Fibroblast of mammary gland (primary cell): ENCODE measurements at places on chromosomes 16 and 17.

- DNase-seq, result no peak
Measured at GRCh38 chr17:44848961-44849489, 1.3 kb downstream of the HIGD1B start.

DNA sequence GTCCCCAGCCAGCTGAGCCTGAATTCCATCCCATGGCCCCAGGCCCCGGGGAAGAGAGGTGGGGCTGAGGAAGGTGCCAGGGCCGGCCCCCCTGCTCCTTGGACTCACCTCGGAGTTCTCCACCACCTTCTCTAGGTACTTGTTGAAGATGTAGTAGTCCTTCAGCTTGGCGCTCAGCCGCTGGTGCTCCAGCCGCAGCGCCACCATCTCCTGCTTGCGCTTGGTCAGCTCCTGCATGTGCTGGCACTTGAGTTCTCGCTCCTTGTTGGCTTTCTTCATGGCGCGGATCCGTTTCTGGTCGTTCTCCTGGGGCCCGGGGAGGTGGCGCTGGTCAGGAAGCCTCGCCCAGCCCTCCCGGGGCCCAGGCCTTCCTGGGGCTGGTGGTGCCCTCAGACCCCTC lies 3.3 kb downstream of the CCDC42 start:
- DNase-seq, result no peak

DNA sequence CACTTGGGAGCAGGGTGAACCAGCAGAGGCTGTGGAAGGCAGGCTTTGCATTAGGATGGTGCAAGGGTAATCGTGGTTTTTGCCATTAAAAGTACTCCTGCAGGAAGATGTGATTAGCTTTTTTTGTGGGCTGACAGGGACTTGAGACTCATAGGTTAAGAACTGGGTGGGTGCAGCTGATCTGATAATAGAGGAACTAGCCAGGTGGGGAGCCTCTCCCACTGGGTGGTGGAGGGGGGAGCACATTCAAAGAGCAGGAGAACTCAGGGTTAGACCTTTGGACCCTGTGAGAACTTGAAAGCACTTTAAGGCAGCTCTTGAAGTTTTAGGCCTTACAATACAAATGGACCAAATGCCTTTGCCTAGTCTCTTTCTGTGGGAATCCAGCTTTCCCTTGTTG lies 32.4 kb downstream of the CCL4 start:
- no peak for DNase-seq

DNA sequence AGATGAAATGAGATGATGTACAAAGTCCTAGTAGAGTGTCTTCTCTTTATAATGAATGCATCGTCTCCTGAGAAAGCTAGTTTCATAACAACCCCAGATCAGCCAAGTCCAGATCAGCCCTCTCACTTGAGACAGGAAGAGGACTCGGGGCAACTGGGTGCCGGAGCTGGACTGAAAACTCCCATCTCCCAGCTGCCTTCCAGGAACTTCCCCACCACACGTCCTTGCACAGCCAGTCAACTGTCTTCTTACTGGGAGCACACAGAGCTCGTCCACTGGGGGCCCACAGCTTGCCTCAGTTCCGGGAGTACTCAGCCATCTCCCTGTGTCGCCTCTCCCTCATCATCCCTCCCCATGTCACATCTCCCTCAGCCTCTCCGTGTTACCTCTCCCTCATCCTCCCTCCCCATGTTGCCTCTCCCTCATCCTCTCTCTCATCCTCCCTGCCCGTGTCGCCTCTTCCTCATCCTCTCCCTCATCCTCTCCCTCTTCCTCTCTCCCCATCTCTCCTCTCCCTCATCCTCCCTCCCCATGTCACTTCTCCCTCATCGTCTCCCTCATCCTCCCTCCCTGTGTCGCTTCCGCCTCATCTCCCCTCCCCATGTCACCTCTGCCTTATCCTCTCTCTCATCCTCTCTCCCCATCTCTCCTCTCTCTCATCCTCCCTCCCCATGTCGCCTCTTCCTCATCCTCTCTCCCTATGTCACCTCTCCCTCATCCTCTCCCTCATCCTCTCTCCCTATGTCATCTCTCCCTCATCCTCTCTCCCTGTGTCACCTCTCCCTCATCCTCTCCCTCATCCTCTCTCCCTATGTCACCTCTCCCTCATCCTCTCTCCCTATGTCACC lies 22.4 kb upstream of the KCNH6 start:
- DNase-seq, result no peak

GRCh38 chr16:67967183-67967957 lies 1.1 kb downstream of the SLC12A4 start:
- peak; percentile 55 for DNase-seq

- no peak for DNase-seq
Measured at GRCh38 chr16:53805113-53805512, 101.2 kb downstream of the FTO start.

DNA sequence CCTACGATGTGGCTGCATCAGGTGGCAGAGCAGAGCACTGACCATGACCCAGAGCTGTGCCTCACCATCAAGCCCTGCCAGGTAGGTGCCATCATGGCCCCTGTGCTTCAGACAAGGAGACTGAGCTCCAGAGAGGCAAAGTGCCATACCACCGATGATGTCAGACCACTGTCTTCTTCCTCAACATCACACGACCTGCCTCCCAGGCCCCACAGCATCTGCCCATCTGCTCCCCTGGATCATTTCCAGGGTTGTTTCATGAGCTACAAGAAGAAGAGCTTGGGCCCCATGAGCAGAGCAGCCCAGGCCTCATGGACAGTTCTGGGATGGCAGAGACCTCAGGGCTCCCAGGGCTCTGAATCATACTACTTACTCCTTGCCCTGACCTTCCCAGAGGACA lies 9.9 kb downstream of the XYLT1 start:
- DNase-seq, result peak; percentile 74

- no peak for DNase-seq
Measured at GRCh38 chr16:31128711-31129567, 6.6 kb downstream of the PRSS8 start.

GRCh38 chr17:40153603-40154236 lies 13.4 kb downstream of the CASC3 start:
- DNase-seq, result peak; percentile 8

DNA sequence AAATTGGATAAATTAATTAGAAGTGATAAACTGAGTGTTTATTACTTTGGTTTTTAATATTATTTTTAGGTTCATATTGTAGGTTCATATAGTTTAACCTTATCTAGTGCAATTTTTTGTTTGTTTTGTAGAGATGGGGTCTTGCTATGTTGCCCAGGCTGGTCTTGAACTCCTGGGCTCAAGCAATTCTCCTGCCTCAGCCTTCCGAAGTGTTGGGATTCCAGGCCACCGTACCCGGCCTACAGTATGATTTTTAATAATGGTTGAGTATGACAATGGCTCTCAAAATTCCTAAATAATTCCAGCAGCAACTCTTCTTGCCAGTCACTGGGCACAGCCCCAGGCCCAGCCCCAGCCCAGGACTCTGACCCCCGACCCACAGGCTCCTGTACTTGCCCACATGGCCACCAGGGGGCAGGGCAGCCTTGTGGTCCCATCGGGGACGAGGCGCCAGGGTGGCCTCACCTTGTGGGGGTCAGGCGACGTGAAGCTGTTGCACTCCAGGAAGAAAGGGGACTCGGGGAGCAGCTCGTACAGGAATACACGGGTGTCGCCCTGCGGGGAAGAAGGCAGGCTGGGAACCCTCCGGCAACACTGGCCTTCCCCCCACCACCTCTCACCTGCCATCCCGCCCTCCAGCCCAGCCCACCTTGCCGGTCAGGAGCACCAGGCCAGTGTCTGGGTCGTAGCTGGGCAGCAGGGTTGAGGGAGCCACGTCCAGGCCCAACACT lies 7.9 kb upstream of the PAM16 start:
- DNase-seq, result no peak

DNA sequence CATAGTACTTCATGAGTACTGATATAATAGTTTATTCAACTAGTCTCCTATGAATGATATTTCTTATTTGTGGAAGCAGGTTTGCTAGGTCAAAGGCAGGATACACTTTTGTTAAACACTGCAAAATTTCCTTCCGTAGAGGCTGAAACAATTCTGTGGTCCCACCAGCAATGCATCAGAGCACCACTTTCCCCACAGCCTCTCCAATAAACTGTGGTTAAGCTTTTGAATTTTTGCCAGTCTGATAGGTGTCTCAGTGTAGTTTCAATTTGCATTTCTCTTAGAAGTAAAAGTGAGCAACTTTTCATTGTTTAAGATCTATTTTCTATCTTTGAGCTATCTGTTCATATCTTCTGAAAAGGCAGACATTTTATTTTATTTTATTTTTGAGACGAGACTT lies 36.4 kb upstream of the CORO6 start:
- DNase-seq, result no peak

- DNase-seq, result no peak
Measured at GRCh38 chr17:44113868-44114840, 9.3 kb downstream of the HDAC5 start.

GRCh38 chr17:8701221-8701620 lies 43.4 kb downstream of the CCDC42 start:
- DNase-seq, result no peak

DNA sequence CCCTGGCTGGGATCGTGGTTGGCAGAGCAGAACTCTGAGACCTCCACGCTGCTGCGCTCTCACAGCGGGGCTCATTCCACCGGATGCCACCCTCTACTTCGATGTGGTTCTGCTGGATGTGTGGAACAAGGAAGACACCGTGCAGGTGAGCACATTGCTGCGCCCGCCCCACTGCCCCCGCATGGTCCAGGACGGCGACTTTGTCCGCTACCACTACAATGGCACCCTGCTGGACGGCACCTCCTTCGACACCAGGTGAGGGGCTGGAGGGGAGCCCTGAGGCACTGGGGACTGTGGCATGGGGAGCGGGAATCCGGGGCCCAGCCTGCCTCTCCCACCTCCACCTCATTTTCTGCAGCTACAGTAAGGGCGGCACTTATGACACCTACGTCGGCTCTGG lies 5.2 kb downstream of the FKBP10 start:
- DNase-seq, result no peak

GRCh38 chr16:4404247-4404966 lies 12.0 kb downstream of the CORO7 start:
- peak; percentile 48 for DNase-seq

DNA sequence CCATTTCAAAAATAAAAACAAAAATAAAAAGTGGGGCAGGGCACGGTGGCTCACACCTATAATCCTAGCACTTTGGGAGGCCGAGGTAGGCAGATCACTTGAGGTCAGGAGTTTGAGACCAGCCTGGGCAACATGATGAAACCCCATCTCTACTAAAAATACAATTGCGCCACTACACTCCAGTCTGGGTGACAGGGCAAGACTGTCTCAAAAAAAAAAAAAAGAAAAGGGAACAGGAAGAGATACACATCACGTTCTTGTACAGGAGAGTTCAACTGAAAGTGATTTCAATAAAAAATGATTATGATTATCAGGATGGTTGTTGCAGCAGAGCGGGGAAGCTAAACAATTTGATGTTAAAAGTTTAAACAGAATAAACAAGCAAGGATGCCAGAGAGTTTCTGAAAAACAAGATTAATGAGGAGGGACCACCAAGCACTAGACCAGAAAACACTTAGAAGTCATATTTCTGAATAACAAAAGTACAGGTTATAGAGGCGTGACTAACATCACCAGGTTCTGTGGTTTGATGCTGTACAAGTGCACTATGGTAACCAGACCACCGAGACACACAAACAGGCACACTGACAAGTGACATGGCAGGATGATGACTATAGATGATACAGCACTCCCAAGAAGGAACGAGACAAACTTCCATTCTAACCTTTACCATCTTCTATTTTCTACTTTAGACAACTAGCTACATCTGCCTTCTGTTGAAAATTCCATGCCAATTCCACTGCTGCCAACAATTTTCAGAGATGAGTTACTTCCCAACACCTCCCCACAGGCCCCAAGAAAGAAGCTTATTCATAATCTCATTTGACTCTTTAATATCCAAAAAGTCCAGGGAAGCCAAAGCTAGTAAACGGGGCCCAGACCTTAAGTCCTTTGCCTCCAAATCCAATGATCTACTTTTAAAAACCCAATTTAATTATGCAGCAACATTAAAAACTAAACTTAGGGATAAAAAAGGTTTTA lies 11.8 kb downstream of the DNAJA2 start:
- peak; percentile 31 for DNase-seq

DNA sequence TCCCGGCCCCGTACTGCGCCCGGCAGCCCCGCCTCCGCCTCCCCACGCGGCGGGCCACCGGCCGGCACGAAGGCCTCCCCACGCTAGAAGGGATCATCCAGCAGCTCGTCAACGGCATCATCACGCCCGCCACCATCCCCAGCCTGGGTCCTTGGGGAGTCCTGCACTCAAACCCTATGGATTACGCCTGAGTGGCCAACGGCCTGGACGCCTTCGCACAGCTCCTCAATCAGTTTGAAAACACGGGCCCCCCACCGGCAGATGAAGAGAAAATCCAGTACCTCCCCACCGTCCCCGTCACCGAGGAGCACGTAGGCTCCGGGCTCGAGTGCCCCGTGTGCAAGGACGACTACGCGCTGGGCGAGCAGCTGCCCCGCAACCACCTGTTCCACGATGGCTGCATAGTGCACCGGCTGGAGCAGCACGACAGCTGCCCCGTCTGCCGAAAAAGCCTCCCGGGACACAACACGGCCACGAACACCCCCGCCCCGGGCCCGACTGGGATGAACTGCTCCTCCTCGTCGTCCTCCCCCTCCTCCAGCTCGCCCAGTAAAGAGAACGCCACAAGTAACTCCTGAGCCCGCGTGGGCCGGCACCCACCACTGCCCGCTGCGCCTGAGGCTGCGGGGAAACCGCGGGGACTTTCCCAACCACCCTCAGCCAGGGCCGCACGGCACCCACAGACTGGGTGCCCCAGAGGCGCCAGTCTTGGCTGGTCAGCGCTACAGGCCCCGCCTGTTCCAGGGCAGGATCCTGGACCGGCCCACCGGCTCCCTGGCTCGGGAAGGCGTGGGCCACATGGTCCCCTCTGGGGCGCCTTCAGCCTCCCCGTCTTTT lies 39.0 kb upstream of the AKAP1 start:
- DNase-seq, result no peak

DNA sequence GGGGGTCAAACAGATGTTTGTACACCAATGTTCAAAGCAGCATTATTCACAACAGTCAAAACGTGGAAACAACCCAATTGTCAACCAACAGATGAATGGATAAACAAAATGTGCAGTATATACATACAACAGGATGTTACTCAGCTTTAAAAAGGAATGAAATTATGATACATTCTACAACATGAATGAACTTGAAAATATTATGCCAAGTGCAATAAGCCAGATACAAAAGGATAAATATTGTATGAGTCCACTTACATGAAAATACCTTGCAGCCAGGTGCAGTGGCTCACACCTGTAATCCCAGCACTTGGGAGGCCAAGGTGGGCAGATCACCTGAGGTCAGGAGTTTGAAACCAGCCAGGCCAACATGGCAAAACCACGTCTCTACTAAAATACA lies 39.9 kb downstream of the UBE2G1 start:
- DNase-seq, result no peak

GRCh38 chr16:27027971-27028370 lies 38.8 kb upstream of the C16orf82 start:
- no peak for DNase-seq

GRCh38 chr17:80938556-80938955 lies 53.1 kb upstream of the CHMP6 start:
- no peak for DNase-seq
